ENCODE measurements at places on chromosomes 6 and 20.

GRCh38 chr6:149179431-149179830, 138.1 kb upstream of the TAB2 start:
- no peak for DNase-seq

GRCh38 chr6:1389369-1390132, at the start of gene FOXF2:
Gene FOXF2 (plus strand): TSS chr6:1389576. CDS start chr6:1389948, 372 bp downstream.
- no peak for DNase-seq

GRCh38 chr20:53824779-53825178, 231.1 kb upstream of the ZNF217 start:
- DNase-seq, result no peak

- DNase-seq, result no peak
These were observed 193.7 kb downstream of the SLC35F1 start for GRCh38 chr6:118100717-118101116.

GRCh38 chr6:22736740-22737139, 167.4 kb downstream of the HDGFL1 start:
- DNase-seq, result no peak

All from hepatic stellate cell (primary cell).